ENCODE measurements at places on chromosomes 3 and 15.

DNA sequence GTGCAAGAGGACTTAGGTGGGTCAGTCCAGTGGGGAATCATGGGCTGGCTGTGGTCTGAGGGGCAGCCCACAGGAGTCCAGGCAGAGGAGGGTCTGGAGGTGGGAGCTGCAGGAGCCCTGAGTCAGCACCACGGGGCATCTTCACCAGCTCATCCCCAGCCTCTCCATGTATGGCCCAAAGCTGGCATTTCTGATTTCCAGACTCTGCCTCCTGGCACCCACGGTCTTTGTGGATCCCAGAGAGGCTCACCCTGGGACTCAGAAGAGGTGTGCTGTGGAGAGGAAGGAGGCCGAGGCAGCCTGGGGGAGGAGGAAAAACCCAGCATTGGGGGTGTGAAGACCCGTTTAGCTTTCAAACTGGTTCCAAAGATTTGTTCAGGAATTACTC, 64.5 kb upstream of the KLF13 start:
- no peak for DNase-seq

GRCh38 chr3:9791790-9792404, 376 bp downstream of the TADA3 start:
- DNase-seq: no peak

GRCh38 chr3:76700323-76700722, 339.6 kb upstream of the ROBO2 start:
- DNase-seq: no peak

GRCh38 chr3:50227390-50228183, 8.4 kb upstream of the GNAI2 start:
- peak; percentile 79 for DNase-seq

GRCh38 chr3:23735535-23736326, 70.0 kb upstream of the UBE2E1 start:
- DNase-seq: no peak

DNA sequence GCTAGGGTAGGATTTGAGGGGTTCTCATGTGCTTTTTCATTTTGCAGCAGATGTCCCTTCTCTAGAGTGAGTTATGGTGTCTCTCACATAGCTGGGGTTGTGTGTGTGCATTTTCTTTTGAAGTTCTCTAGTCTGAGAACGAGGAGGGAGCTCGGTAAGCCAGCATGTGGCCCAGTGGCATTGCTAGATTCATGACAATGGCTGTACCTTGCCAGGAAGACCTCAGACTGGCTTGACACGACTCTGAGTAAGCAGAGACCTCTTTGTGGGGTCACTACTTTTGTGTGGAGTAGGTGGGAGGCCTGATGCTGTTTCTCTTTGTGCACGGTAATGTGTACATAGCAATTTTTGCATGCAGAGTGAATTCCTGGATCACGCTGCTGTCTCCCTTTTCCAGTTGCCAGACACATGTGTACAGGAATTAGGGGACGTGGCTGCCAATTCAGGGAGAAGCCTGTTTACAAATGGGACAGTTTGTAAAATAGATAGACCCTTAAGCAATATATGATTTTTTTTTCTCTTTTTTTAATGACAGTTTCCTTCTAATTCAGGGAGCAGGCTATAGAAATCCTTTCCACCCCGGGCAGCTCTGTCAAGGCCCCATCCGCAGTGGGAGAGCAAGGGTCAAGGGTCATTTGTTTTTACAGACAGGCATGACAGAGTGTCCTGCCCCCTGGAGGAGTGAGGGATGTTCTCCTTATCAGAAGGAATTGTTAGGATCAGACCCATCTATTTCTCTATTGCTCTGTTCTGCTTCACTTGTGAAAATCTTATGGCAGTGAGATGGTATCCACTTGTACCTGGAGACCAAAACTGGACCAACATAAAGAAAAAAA, 4.6 kb downstream of the CACNA1D start:
- no peak for DNase-seq

- DNase-seq: no peak
Measured at GRCh38 chr3:107848351-107848915, 242.4 kb downstream of the CD47 start.

GRCh38 chr3:127655641-127656040, 17.1 kb upstream of the ABTB1 start:
- DNase-seq: no peak

DNA sequence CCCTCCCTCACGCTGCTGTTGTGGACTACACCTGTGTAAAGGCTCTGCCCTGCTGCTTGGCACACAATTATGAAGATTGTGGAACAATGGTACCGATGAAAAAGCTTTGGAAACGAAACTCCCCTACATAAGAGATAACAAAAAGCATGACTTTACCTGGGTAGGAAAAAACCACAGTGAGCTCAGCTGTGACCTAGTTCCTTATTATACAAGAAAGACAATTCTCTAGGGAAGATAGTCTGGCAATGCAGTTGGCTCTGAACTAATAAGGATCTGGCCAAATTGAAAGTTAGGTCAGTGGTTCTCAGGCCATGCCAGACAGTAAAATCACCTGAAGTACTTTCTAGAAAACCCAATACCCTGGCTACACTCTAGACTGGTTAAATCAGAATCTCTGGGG, 16.1 kb downstream of the CLEC3B start:
- DNase-seq: no peak

GRCh38 chr3:197041875-197042488, 12.4 kb upstream of the MELTF start:
- no peak for DNase-seq

DNA sequence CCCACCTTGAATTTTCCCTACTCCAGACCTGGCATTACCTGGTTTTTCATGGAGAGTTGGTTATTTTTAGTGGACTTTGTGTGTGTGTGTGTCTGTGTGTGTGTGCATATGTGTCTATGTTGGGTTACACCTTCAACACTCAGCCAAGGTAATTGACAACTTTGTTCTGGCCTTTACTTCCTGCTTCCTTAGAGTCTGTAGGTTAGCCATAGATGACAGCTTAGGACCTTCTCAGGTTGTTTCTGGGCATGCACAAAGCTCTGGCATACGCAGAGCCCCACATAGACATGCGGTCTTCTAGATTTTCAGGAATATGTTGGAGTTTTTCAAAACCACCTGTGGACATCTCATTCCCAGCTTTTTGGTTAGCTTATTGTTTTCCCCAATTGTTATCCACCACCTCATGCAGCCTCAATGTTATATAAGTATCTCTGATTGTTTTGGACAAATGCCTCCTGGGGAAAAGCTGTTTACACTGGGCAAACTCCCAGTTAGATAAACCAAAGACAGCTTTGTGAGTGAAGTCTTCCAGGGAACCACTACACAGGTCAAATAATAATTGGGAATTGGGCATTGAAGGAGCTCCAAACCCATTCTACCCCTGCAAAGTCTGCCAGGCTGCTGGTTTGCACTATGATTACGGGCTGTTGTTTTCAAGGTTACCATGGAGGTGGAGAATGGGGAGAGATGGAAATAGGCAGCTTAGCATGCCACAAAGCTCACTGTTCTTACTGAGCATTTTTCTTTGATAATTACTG, 201.2 kb downstream of the ADAMTSL3 start:
- DNase-seq: no peak

GRCh38 chr3:31729573-31729972, 196.8 kb downstream of the STT3B start:
- no peak for DNase-seq

DNA sequence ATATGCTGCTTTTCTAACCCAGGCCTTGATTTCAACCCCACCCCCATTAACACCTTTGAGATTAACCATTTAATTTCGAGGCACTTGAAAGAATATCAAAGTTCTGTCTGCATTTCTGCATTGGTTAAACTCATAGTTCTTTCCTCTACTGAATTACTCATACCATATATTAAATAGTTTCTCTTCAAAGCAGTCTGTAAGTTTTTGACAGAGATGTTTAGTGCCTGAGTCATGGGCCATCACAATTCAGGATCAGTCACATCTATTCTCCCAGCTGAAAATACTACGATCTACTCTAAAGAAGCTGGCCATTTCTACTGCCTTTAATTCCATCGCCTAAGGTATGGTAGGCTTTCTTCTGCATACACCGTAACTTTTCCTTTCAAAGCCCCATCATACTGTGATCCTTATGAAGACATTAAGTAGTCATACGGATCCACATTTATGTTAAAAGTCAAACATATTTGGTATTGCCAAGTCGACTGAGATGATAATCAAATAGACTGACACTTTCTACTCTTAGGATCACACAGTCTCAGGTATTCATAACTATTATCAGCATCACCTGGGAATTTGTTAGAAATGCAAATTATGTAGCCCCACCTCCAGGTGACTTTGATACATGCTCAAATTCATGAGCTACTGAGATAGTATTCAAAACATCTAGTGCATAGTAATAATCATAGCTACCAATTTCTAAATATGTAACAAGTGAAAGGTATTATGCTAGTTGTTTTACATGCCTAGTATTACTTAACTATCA, 489.4 kb upstream of the IL12A start:
- no peak for DNase-seq

DNA sequence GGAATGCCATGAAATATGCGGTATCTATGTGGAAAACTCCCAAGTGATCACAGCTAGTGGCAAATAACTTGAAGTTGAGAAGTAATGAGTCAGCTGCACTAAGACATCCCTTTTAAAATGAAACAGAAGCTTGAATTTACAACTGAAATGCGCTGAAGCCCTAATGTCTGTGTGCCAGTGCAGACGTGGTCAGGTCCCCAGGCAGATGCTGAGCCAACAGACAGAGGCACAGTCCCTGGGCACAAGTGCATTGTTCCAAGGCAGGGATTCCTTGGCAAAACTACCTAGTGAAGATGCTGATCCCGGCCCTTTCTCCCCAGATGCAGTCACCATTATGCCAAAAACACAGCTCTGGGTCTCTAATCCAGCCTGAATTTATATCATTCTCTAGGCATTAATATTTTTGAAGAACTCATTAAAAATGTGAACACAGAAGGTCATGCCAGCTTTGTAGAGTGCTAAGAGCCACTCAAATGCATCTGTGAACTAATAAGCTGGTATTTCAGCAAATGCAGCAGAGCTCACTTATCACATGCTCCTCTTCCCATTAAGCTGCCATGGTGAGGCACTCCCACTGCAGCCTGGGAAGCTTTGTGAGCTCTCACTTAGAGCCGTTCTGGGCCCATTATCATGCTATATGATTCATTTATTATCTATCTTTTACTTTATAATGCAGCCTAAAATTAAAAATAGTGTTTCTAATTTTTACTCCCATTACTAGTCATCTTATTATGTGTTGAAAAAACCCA, 200.1 kb downstream of the GABRB3 start:
- no peak for DNase-seq

- DNase-seq: no peak
Measured at GRCh38 chr15:89104172-89104564, 15.9 kb downstream of the ABHD2 start.

DNA sequence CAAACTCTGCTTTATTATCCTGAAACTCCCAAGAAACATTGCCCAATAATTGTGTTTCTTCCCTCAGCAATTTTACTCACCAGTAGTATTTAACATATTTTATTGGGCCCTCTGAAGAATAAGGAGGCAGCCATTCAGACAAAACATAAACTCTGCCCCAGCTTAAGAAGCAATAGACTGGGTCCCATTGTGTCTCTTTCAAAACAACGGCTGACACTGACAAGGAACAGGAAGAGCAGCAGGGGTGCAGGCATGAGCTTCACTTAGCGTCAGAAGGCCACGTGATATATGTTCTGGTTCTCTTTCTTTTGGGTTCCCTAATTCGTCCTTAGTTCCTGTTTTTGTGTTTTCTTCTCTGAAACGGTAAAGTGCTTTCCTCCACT, 242.3 kb downstream of the FHIT start:
- DNase-seq: no peak

- DNase-seq: no peak
Measured at GRCh38 chr3:147421184-147421912, 12.2 kb downstream of the ZIC1 start.

- DNase-seq: peak; percentile 14
Measured at GRCh38 chr3:48966876-48967361, 23.1 kb upstream of the P4HTM start.

DNA sequence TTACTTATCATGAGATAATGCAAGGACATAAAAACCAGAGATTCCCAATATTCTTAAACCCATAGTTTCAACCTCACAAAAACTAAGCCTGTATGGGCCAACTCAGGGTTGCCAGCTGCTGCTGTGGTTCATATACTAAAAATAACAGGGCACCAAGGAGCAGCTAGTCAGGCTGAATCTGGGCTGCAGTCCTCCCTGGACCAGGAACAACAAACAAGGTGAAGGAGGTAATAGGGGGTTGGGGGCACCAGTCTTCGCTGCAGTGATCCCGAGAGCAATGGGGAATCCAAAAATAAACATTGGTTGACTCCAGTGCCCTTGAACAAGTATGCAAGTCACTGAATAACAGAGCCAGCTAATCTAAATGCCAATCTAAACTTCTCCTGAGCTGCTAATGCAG, 108.9 kb downstream of the MECOM start:
- no peak for DNase-seq

DNA sequence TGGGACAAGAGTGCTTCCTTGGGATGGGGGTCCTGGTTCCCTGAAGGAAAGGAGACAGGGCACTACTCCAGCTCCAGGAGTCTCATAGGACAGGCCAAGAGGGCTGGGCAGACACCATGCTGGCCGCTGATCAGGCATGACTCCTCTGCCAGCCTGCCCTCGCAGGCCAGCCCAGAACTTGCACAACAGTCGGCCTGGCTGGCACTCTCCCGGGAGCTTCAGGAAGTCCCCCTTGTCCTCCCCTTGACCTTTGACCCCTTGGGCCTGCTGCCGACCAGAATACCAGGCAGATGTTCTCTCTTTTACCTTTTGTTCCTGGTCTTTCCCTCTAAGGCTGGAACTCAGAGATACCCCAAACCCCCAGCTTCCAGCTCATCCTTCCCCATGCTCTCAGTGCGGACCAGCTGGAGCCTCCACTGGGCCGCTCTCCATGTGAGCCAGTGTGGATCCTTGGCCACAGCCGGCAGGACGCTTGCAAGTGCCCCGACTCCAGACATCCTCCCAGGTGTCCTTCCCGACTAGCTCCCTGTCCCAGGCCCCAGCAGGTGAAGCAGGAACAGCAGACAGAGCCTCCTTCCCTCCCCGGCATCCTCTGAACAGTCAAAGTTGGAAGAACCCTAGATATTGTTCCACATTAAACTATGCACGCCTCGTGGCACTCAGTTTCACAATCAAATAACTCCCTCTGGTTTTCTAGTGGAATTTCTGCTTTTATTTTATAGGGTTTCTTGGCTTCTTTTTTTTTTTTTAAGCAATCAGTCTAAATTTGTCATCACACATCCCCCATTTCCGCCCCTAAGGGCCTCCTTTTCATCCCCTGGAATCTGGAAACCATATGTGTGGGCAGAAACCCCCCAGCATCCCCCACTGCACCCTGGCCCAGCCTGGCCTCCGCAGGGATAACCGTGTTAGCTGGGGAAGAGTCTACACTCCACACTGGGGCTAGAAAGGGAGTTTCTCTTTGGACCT, 15.7 kb downstream of the VPS18 start:
- no peak for DNase-seq

GRCh38 chr15:78205856-78206255, 28.5 kb downstream of the ACSBG1 start:
- no peak for DNase-seq

- no peak for DNase-seq
Measured at GRCh38 chr3:42148982-42149432, 57.9 kb downstream of the TRAK1 start.

All from stimulated activated CD4-positive, alpha-beta T cell treated with anti-CD3 and anti-CD28 coated beads, TNF-alpha, amount 100 ng/mL, for 1 hour (primary cell).